Colonic mucosa (tissue), 4 donors: ENCODE measurements at places on chromosomes 3 and 15.

GRCh38 chr3:14306142-14306541, 96.3 kb upstream of the SLC6A6 start:
- DNase-seq, result no peak

DNA sequence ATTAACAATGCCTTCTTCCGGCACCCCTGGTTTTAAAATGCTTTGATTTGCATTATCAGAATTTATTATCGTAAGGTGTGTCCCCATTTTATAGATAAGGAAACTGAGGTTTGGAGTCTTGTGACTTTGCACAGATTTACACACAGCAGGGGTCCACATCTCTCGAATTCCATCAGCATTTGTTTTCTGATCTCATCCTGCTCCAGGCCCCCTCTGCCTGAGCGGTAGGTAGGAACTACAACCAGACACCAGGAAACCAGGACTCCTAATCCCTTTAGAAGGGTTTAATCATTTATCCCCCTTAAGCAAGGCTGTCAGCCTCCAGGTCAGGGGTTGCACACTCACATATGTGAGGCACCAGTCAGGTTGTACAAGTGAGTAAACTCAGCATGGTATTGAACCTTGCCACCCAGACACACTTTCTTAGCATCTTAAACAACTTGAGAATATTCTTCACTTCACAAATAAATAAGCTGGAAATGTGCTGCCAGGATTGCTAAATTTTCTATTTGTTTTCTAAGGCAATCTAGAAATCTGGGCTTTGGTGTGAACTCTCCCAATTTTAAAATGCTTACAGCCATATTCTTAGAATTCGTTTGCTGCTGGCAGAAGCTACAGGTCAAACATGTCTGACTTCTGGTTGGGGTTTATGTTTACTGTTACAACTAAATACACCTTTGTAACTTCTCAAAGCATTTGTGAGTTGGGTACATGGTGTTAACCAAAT, 31.7 kb upstream of the CMTM7 start:
- no peak for DNase-seq

DNA sequence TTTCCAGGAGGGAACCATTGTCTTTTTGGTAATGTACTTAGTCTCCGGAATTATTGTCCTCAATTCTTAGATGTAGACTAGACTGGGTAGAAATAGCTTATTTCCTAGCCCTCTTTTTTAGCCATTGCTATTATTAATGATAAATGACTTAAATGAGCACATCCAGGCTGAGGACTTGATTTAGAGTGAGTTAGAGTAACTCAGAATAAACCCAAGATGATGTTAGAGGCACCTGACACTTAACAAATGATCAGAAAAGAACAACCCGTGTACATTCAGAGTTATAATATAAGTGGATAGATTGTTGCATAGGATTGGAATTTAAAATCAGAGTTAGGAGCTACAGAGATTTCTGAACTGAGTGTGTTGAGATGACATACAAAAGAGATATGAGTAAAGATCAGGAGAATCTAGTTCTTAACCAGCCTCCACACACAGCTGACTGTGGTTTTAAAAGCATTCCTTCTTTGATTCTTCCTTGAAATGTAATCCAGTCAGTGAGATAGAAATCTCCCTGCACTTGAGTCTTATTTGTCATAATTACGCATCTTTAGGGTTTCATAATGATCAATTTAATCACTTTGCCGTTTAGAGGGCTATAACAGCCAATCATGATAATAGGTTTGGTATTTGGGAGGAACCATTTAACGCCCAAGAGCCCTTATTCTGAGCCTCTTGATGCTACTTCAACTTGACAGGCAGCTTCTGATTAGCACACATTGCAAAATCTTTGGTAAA, 366.5 kb downstream of the GAP43 start:
- DNase-seq, result no peak

DNA sequence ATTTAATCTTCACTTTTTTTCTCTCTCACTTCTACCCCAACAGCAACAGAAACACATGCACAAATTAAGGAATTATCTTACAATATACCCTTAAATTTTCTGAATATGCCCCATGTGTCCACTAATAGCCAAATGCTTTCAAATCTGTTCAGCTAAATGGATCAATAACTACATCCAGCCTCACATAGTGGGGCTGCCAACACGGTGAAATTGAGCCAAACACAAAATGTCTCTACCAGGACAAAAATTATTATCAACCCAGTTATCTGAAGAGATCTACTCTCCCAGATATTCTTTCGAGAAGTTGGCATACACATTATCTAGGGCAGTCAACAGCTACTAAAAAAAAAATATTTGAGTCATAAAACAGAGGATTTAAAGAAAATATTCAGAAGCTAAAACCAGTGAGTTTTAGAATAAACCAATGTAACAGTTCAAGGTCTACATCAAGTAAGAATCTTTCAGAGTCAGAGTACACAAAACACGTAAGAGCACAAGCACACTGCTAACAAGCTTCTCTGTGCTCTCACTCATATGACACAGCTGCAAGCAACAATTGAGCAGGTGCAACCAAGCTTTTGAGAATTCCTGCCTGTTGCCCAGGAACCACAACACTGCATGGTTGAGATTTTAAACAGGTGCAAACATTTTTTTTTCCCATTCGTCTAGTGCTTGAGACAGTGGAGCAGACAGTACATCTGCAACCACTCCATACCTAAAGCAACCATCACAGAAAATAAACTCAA, 247.7 kb downstream of the ZBTB20 start:
- DNase-seq, result peak; percentile 34

- DNase-seq, result peak; percentile 37
These were observed 291.8 kb downstream of the EDEM1 start for GRCh38 chr3:5479229-5479799.

DNA sequence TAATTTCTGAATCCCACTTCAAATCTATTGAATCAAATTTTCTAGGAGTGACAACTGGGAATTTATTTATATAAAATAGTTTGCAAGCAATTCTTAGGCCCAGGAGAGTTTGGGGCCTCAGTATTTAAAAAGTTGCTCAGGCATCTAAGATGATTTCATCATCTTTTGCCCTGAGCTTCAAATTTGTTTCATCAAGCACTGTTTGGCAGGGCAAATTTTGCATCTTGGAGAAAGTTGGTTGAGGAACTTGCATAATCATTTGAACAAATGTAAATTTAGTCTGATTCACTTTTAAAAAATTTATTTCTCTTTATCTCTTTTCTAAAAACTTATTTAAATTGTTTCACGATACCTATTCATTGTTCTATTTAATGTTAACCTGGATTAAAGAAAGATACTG, 702.8 kb downstream of the SI start:
- DNase-seq, result no peak

- no peak for DNase-seq
These were observed 8.5 kb downstream of the VEPH1 start for GRCh38 chr3:157494581-157495281.

GRCh38 chr3:50316657-50317242, 5.8 kb downstream of the HYAL2 start:
- DNase-seq, result peak; percentile 92

DNA sequence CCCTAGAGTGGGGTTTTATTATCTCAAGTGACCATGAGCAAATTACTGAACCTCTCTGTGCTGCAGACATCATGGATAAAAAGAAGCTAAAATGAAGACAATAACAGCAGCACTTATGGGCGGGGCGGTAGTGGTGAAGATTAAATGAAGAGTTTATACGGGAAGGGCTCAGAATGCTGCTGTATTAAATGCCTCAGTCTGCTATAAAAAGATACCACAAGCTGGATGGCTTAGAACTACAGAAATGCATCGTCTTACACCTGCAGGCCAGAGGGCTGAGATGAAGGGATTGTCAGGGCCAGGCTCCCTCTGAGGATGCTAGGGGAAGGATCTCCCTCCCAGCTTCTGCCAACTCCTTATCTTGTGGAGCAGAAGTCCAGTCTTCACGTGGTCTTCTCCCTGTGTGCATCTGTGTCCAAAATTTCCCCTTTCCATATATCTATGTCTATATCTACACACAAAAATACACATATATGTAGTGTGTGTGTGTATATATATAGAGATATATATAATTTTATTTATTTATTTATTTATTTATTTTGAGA, 2.9 kb downstream of the ALG1L2 start:
- no peak for DNase-seq
